ENCODE measurements at places on chromosomes 13 and 19. TPM values are rescaled to one million over a fixed set of nuclear protein-coding genes. Genes with fewer than 3 reads are reported as not detected.

Gene VSTM1
- total RNA-seq, result not detected

Gene NTN5
- total RNA-seq, result 0.71 TPM

Gene ZNF225
- total RNA-seq, result 7.9 TPM

Gene EBI3
- 186 TPM for total RNA-seq

Gene ZNF254
- 28.8 TPM for total RNA-seq

Gene PRR22
- total RNA-seq, result 7.5 TPM

Gene ZNF829
- total RNA-seq, result 7.6 TPM

Gene KIR3DL1
- not detected for total RNA-seq

Gene NECTIN2
- 0.35 TPM for total RNA-seq

Gene LILRA6
- total RNA-seq, result not detected

GRCh38 chr13:45370922-45371406 lies 30.0 kb upstream of the TPT1 start:
- H3K4me3 ChIP-seq, result no peak overlapping the region
- no peak overlapping the region for H3K27ac ChIP-seq
- peaks cover 32% of the 10 kb centered on the region for H3K4me1 ChIP-seq

DNA sequence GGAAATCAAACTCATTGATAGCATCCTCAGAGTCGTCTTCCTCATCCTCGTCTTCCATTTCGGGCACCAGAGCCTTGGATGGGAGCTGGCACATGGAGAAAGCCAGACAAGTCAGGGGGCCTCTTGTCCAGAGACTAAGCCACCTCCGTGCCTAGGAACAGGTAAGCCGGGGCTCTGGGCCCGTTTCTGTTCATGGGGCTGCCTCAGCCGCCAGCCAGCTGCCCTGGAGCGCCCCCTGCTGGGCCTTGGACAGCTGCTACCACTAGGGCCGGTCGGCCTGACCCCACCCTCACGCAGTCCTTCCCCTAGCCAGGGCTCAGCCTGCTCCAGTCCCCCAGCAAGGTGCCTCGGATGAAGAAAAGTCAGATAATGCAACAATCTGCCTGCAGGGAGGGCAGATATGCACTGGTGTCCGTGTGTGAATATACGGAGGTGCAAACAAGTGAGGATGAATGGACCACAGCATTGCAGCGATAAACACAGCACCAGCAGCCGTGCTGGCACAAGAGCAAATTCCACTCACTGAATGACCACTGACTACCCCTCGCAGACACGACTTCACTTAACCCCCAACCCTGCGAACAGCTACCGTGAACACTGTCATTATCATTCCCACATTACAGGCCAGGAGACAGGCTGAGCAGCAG lies 11.9 kb upstream of the PRKD2 start:
- peaks cover 30% of the 10 kb centered on the region for H3K4me1 ChIP-seq
- DNase-seq, result peak; percentile 82
- H3K4me3 ChIP-seq, result no peak overlapping the region
- H3K36me3 ChIP-seq, result peaks cover 90% of the 10 kb centered on the region
- H3K27me3 ChIP-seq, result no peaks in the 10 kb centered on the region

- H3K4me3 ChIP-seq, result peak overlapping the region; percentile 60
- H3K36me3 ChIP-seq, result no peaks in the 10 kb centered on the region
- no peak for DNase-seq
- H3K4me1 ChIP-seq, result peaks cover 54% of the 10 kb centered on the region
Measured at GRCh38 chr19:953445-954271, 27.8 kb downstream of the ARID3A start.

DNA sequence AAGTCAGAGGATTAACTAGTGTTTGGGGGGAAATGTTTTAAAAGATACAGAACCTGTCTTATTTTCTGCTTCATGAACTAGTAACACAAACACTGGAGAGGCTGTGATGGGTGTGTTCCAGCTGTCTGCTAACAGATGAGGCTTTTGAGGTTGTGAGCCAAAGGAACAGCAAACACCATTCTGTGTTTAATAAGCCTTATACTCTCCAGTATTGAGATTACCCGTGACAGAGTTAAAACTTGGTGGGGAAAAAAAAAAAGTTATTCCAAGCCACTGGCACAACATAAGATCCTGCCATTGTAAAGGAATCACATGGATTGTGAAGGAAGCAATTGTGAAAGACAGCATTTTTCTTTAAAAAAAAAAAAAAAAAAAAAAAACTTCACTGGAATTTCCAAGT lies 48.4 kb downstream of the KCTD12 start:
- no peak for DNase-seq
- peaks cover 8% of the 10 kb centered on the region for H3K27me3 ChIP-seq
- no peaks in the 10 kb centered on the region for H3K36me3 ChIP-seq
- no peaks in the 10 kb centered on the region for H3K4me1 ChIP-seq
- H3K27ac ChIP-seq, result no peak overlapping the region

DNA sequence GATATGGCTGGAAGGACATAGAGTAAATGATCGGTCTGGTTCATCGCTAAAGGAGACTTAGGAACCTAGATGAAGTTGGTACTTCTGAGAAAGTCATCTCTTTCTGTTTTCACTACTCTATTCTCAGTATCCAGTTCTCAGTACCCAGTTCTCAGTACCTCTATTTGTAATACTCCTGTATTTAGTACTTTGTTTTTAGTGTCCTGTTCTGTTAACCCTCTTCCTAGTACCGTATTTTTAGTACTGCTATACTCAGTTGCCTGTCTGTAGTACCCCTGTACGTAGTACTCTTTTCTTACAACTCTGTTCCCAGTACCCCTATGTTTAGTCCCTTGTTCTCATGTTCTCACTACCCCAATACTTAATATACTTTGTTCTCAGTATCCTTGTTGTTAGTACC lies 1.2 kb downstream of the RFXAP start:
- DNase-seq, result no peak
- H3K36me3 ChIP-seq, result peaks cover 11% of the 10 kb centered on the region
- H3K27ac ChIP-seq, result peak overlapping the region; percentile 90
- H3K27me3 ChIP-seq, result no peaks in the 10 kb centered on the region
- peaks cover 44% of the 10 kb centered on the region for H3K4me1 ChIP-seq
- peak overlapping the region; percentile 93 for H3K4me3 ChIP-seq

- peaks cover 28% of the 10 kb centered on the region for H3K4me1 ChIP-seq
- H3K27me3 ChIP-seq, result no peaks in the 10 kb centered on the region
- H3K36me3 ChIP-seq, result peaks cover 80% of the 10 kb centered on the region
- peak overlapping the region; percentile 95 for H3K27ac ChIP-seq
Measured at GRCh38 chr13:77184455-77184854, 142.4 kb downstream of the MYCBP2 start.

DNA sequence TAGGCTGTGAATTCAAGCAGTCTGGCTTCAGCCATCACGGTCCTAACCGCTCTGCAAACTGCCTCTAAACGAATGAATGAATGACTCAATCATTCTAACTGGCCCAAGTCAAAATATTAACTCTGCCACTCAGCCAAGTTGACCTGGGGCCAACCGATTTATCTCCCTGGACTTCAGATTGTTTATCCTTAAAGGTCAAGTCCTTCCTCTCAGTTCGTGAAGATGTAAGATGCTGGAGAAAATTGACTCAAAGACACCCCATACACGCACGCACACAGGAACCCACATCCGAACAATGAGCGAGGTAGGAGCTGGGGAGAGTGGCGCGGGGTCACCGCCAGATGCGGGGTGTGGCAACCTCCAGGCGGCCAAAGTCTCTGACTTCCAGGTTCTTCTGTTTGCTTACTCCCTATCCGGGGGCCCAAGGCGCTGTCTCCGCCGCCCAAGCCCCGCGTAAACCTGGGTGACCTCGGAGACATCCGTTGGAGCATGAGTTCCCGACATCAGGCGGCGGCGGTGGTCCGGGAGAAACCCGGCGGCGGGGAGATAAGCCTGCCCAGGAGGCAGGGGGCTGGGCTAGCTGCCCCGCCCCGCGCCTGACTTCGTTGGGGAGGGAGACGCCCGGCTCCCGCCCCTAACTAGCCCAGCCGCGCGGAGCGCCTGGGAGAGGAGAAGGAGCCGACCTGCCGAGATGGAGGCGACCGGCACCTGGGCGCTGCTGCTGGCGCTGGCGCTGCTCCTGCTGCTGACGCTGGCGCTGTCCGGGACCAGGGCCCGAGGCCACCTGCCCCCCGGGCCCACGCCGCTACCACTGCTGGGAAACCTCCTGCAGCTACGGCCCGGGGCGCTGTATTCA lies at the start of gene CYP2S1:
Gene CYP2S1, plus strand, starts transcription at position 646 of the 856 bp plus-strand sequence. Its CDS starts 46 bp downstream, at position 692.
- no peak within 1 kb of the TSS for H3K27ac ChIP-seq
- H3K27me3 ChIP-seq, result peaks cover 49% of the 10 kb centered on the region
- no peak within 1 kb of the TSS for H3K4me3 ChIP-seq
- H3K4me1 ChIP-seq, result peaks cover 2% of the 10 kb centered on the region
- no peak for DNase-seq

GRCh38 chr13:25249001-25249543 lies 38.2 kb downstream of the MTMR6 start:
- H3K27ac ChIP-seq, result no peak overlapping the region
- DNase-seq, result no peak
- H3K36me3 ChIP-seq, result peaks cover 55% of the 10 kb centered on the region
- H3K4me1 ChIP-seq, result peaks cover 25% of the 10 kb centered on the region

GRCh38 chr19:11373885-11374432 lies 507 bp upstream of the SWSAP1 start:
- H3K4me1 ChIP-seq, result peaks cover 18% of the 10 kb centered on the region
- no peak overlapping the region for H3K27ac ChIP-seq
- DNase-seq, result no peak
- H3K4me3 ChIP-seq, result no peak overlapping the region

GRCh38 chr19:33437821-33438671 lies 64.5 kb downstream of the CEBPG start:
- H3K4me3 ChIP-seq, result no peak overlapping the region
- no peaks in the 10 kb centered on the region for H3K36me3 ChIP-seq
- H3K4me1 ChIP-seq, result no peaks in the 10 kb centered on the region
- no peak overlapping the region for H3K27ac ChIP-seq
- no peaks in the 10 kb centered on the region for H3K27me3 ChIP-seq

DNA sequence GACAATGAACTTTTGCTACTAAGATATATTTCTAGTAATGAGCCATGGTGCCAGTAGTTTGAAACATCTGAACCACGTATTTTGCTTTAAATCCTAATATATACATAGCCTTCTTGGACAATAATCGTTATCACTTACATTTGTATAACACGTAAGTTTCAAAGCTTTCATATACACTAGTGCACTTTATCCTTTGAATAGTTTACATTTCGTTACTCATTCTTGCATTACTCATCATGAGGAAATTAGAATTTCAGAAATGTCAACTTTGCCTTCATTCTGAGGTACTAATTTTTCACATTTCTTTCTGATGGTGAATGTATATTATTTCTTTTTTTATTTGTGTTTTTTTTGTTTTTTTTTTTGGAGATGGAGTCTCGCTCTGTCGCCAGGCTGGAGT lies 5.8 kb downstream of the KBTBD7 start:
- H3K27me3 ChIP-seq, result no peaks in the 10 kb centered on the region
- H3K27ac ChIP-seq, result no peak overlapping the region
- H3K4me3 ChIP-seq, result no peak overlapping the region
- H3K4me1 ChIP-seq, result peaks cover 19% of the 10 kb centered on the region
- no peak for DNase-seq
- peaks cover 13% of the 10 kb centered on the region for H3K36me3 ChIP-seq

DNA sequence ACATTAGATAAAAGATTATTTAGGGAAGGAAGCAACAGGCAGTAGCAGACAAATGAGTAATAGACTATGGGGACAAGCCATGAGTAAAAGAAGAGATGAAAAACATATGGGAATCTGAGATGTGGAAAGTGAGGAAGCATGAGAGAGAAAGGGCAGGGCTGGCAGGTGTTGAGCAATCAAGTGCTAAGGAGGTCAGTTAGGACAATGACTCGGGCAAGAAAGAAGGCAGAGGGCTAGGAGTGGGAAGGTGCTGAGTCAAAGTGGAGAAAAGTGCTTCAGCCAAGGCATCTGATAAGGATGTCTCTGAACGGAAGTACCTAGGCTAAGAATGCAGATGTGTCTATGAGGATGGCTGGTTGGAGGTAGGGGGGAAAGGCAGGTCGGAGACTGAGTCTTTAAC lies 291.9 kb upstream of the HTR2A start:
- peaks cover 13% of the 10 kb centered on the region for H3K27me3 ChIP-seq
- no peak for DNase-seq
- H3K36me3 ChIP-seq, result no peaks in the 10 kb centered on the region
- no peaks in the 10 kb centered on the region for H3K4me1 ChIP-seq
- no peak overlapping the region for H3K27ac ChIP-seq

GRCh38 chr19:35513628-35514281 lies at the start of gene DMKN:
Gene DMKN (minus strand): TSS chr19:35513649. CDS start chr19:35513475, 174 bp downstream.
- H3K4me3 ChIP-seq, result no peak within 1 kb of the TSS
- no peaks in the 10 kb centered on the region for H3K36me3 ChIP-seq
- DNase-seq, result no peak
- H3K27me3 ChIP-seq, result peaks cover 41% of the 10 kb centered on the region
- H3K27ac ChIP-seq, result no peak within 1 kb of the TSS

DNA sequence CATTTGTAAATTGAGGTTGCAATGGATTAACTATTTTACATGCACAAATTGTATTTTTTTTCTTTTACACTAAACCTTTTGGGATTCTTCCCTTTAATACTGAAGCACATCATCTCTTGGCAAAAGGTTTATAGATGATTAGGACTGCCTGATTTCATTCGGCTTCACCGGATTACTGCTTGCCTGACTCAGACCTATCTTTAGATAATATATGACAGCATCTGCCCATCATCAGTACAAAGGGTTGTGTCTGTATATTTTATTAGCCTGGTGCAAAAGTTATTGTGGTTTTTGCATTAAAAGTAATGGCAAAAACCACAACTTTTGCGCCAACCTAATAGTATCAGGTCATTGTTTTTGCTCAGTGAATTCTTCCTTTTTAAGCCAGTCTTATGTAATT lies 316.2 kb upstream of the HTR2A start:
- no peak overlapping the region for H3K4me3 ChIP-seq
- no peak overlapping the region for H3K27ac ChIP-seq
- H3K4me1 ChIP-seq, result no peaks in the 10 kb centered on the region
- DNase-seq, result no peak
- H3K27me3 ChIP-seq, result peaks cover 2% of the 10 kb centered on the region
- H3K36me3 ChIP-seq, result no peaks in the 10 kb centered on the region

DNA sequence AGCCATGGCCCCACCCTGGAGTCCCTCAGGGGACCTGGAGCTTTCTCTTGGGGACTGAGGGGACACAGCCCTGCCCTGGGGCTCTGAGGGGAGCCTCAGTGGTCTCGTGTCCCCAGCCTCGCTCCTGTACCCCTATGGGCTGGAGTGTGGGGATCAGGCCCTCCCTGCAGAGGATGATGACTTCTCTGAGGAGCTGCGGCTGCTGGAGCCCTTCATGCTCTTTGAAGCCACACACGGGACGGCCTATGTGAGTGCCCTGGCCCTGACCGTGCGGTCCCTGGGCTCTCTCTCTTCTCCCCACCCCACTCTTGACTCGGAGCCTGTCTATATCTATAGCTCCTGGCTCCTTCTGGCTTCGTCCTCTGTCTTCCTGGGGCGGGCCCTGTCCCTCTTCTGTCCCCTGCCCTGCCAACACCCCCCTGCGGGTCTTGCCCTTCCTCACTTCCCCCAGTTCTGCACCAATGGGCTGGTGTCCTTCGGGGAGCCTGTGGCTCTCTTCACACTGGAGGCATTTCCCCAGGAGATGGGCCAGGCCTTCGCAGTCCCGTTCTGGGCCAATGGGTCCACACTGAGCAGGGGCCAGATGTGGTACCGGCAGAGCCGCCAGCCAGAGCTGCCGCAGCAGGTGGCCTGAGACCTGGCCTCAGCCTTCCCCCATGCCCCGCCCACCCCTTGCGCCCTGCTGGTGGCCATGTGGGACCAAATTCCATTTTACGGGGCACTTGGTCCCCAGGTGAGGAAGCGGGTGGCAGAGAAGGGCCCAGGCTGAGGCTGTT lies 33.1 kb downstream of the HPN start:
- H3K4me1 ChIP-seq, result peaks cover 49% of the 10 kb centered on the region
- DNase-seq, result no peak
- no peaks in the 10 kb centered on the region for H3K27me3 ChIP-seq
- H3K4me3 ChIP-seq, result no peak overlapping the region
- no peaks in the 10 kb centered on the region for H3K36me3 ChIP-seq

- H3K4me1 ChIP-seq, result peaks cover 20% of the 10 kb centered on the region
- H3K27me3 ChIP-seq, result peaks cover 39% of the 10 kb centered on the region
- no peak for DNase-seq
Measured at GRCh38 chr13:20190076-20190475, 2.7 kb downstream of the GJB2 start.
